Upper lobe of left lung (tissue), 6 donors: ENCODE measurements at places on chromosomes 4 and X. TPM values are rescaled to one million over a fixed set of nuclear protein-coding genes. Genes with fewer than 3 reads are reported as not detected.

- no peaks in the 10 kb centered on the region for H3K27me3 ChIP-seq
- no peaks in the 10 kb centered on the region for H3K36me3 ChIP-seq
- no peak overlapping the region for H3K27ac ChIP-seq
- DNase-seq, result no peak
- H3K4me1 ChIP-seq, result peaks cover 6% of the 10 kb centered on the region
Measured at GRCh38 chr4:14167876-14168510, 540.5 kb upstream of the BOD1L1 start.

- no peaks in the 10 kb centered on the region for H3K36me3 ChIP-seq
- no peaks in the 10 kb centered on the region for H3K4me1 ChIP-seq
- H3K27me3 ChIP-seq, result no peaks in the 10 kb centered on the region
- no peak overlapping the region for H3K27ac ChIP-seq
- DNase-seq, result no peak
- H3K4me3 ChIP-seq, result no peak overlapping the region
Measured at GRCh38 chrX:128805236-128805635, 718.1 kb downstream of the SMARCA1 start.

CHRDL1 gene
- total RNA-seq, result 36.1 TPM

DNA sequence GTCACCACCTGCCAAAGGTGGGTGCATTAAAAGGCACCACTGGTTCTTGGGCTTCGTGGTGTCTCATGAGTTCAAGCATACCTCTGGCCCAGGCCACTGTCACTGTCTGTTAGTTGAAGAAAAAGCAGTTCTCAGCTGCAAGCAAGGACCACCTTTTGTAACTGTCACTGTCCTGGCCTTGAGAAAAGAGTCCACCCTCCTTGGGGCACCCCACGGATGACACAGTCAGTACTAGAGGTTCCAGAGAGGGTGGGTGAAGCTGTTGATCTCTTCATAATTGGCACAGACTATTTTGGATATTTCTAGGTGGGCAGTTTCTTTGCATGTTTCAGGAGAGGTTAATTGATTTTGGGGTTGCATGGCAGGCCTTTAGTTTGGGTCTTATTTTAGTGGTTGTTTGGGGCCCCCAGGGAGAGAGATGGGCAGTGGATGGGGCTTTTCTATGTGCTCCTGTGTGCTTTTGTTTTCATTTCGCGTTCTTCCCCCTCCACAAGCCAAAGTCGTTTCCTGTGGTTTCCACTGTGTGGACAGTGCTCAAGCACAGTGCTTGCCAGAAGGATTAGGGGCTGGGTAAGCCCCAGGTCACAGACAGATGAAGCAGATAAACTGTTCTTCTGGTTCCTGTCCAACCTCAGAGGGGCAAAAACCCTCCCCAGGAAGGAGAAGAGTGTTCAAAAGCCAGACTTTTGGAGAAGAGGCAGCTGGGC, 156.2 kb upstream of the PPP1R2C start:
- no peaks in the 10 kb centered on the region for H3K4me1 ChIP-seq
- no peaks in the 10 kb centered on the region for H3K27me3 ChIP-seq
- DNase-seq, result no peak
- no peaks in the 10 kb centered on the region for H3K36me3 ChIP-seq
- no peak overlapping the region for H3K4me3 ChIP-seq
- H3K27ac ChIP-seq, result no peak overlapping the region

EVC2 gene
- total RNA-seq, result 4.0 TPM

BBS7 gene
- total RNA-seq, result 9.4 TPM

DNA sequence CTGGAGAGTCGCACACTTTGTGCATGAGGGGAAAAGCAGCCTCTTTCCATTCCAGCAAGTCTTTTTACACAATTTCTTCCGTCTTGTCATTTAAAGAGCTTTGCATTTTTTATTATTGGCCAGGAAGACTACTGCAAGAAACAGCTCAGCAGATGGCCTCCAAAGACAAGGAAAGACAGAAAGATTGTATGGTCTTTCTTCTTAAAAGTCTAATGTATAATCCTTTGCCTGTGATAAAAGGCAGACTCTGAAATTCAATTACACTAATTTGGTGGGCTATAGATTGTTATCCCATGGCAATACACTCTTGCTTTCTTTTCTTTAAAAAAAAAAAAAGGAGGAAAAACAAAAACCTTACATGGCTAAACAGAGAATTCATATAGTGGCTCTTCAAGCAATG, 5.9 kb downstream of the CAPN6 start:
- no peak overlapping the region for H3K4me3 ChIP-seq
- no peaks in the 10 kb centered on the region for H3K36me3 ChIP-seq
- no peaks in the 10 kb centered on the region for H3K27me3 ChIP-seq
- H3K4me1 ChIP-seq, result no peaks in the 10 kb centered on the region
- no peak for DNase-seq
- no peak overlapping the region for H3K27ac ChIP-seq

GRCh38 chrX:38018766-38019425, 12.5 kb downstream of the SYTL5 start:
- H3K4me3 ChIP-seq, result no peak overlapping the region
- H3K27ac ChIP-seq, result no peak overlapping the region
- DNase-seq, result no peak
- H3K4me1 ChIP-seq, result no peaks in the 10 kb centered on the region
- H3K36me3 ChIP-seq, result no peaks in the 10 kb centered on the region

OFD1 gene
- total RNA-seq, result 98.5 TPM

VCX3A gene
- total RNA-seq, result not detected

GRCh38 chr4:152382057-152382785, 153.7 kb downstream of the FBXW7 start:
- H3K4me3 ChIP-seq, result peak overlapping the region; percentile 17
- DNase-seq, result peak; percentile 22
- H3K27me3 ChIP-seq, result no peaks in the 10 kb centered on the region
- no peaks in the 10 kb centered on the region for H3K36me3 ChIP-seq
- H3K4me1 ChIP-seq, result peaks cover 5% of the 10 kb centered on the region
- peak overlapping the region; percentile 28 for H3K27ac ChIP-seq

DNA sequence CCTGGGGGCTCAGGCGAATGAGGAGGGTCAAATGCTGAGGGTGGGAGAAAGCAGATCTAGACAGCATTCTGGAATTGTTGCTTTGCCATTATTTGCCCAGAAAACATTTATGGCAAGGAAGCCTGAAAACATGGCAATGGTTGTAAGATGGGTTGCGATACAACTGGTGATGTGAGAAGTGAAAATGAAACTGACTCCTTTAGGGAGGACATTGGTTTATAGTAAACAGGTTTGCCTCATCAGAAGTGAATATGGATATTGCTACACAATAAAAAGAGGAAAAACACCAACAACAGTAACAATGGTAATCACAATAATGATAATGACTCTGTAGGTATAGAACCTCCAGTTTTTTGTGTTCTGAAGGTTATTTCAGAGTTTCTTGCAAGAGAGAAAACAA, 107.0 kb upstream of the TBC1D9 start:
- H3K4me1 ChIP-seq, result no peaks in the 10 kb centered on the region
- no peak overlapping the region for H3K4me3 ChIP-seq
- no peaks in the 10 kb centered on the region for H3K27me3 ChIP-seq

PCDH10 gene
- total RNA-seq, result 0.63 TPM

- no peak for DNase-seq
- H3K36me3 ChIP-seq, result no peaks in the 10 kb centered on the region
Measured at GRCh38 chr4:108512615-108513505, 107.5 kb upstream of the RPL34 start.

GRCh38 chrX:63768760-63769159, 16.3 kb downstream of the ARHGEF9 start:
- no peak overlapping the region for H3K4me3 ChIP-seq
- DNase-seq, result no peak
- H3K27ac ChIP-seq, result no peak overlapping the region
- no peaks in the 10 kb centered on the region for H3K36me3 ChIP-seq

SASH3 gene
- 31.8 TPM for total RNA-seq

GRCh38 chrX:42933187-42933586, 155.2 kb upstream of the PPP1R2C start:
- H3K4me1 ChIP-seq, result no peaks in the 10 kb centered on the region
- no peaks in the 10 kb centered on the region for H3K36me3 ChIP-seq
- H3K4me3 ChIP-seq, result no peak overlapping the region
- no peaks in the 10 kb centered on the region for H3K27me3 ChIP-seq
- H3K27ac ChIP-seq, result no peak overlapping the region
- no peak for DNase-seq

- H3K4me3 ChIP-seq, result no peak overlapping the region
- H3K36me3 ChIP-seq, result no peaks in the 10 kb centered on the region
- no peaks in the 10 kb centered on the region for H3K4me1 ChIP-seq
Measured at GRCh38 chr4:23922541-23923111, 32.8 kb upstream of the PPARGC1A start.

TRAM1L1 gene
- total RNA-seq, result 0.98 TPM

GRCh38 chr4:105186701-105187161, 40.1 kb downstream of the TET2 start:
- no peaks in the 10 kb centered on the region for H3K27me3 ChIP-seq
- H3K36me3 ChIP-seq, result peaks cover 4% of the 10 kb centered on the region
- peaks cover 9% of the 10 kb centered on the region for H3K4me1 ChIP-seq
- H3K4me3 ChIP-seq, result no peak overlapping the region

GRCh38 chrX:153568451-153569011, 30.4 kb downstream of the CCNQ start:
- no peak overlapping the region for H3K27ac ChIP-seq
- no peak overlapping the region for H3K4me3 ChIP-seq
- no peak for DNase-seq
- no peaks in the 10 kb centered on the region for H3K27me3 ChIP-seq

ETDA gene
- total RNA-seq, result not detected

- no peak overlapping the region for H3K27ac ChIP-seq
- H3K27me3 ChIP-seq, result no peaks in the 10 kb centered on the region
- DNase-seq, result no peak
- no peaks in the 10 kb centered on the region for H3K36me3 ChIP-seq
- H3K4me1 ChIP-seq, result no peaks in the 10 kb centered on the region
- H3K4me3 ChIP-seq, result no peak overlapping the region
Measured at GRCh38 chr4:22190855-22191254, 242.3 kb upstream of the KCNIP4 start.

GRCh38 chr4:98510757-98511517, 147.5 kb downstream of the TSPAN5 start:
- H3K27ac ChIP-seq, result no peak overlapping the region
- no peak overlapping the region for H3K4me3 ChIP-seq
- no peak for DNase-seq
- H3K27me3 ChIP-seq, result no peaks in the 10 kb centered on the region
- peaks cover 11% of the 10 kb centered on the region for H3K4me1 ChIP-seq

BCOR gene
- 40.8 TPM for total RNA-seq

DNA sequence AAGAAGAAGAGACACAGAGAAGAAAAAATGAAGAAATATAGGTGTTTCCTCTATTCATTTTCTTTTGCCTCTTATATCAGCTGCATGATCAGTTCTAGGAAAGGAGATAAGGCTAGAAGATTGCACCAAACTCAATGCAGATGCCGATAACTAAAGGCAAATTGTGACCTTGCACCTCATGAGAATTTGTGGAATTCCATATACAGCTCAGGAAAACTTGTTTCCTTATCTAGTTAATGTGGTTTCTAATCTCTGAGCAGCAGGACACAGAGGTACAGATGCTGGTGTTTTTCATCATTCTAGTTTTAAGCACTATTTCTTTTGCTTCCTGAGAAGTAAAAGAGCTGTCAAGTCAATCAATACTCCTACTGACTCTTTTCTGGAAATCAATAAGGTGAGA, 104.6 kb upstream of the NWD2 start:
- no peaks in the 10 kb centered on the region for H3K36me3 ChIP-seq
- H3K4me3 ChIP-seq, result no peak overlapping the region
- DNase-seq, result no peak
- no peaks in the 10 kb centered on the region for H3K27me3 ChIP-seq

DNA sequence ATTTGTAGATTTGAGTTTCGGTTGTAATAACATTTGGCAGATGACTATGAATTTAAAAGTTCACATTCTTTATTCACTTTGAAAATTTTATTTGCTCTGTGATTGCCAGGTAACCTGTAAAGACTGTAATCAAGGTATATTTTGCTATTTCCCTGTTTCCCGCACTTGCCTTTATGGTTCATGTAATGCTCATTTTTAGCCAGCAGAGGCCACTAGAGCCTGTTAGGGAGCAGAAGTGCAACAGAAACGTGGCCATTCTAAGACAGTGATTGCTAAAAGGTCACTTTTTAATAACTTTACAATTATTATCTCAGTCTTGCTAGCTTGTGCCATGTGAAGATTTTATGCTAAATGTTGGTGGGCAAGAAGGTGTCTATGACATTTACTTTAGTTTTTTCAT, 12.4 kb downstream of the YIPF6 start:
- H3K27me3 ChIP-seq, result no peaks in the 10 kb centered on the region
- peaks cover 36% of the 10 kb centered on the region for H3K36me3 ChIP-seq
- no peak overlapping the region for H3K27ac ChIP-seq
- no peak for DNase-seq
